ENCODE measurements at places on chromosomes 7 and 10. TPM values are rescaled to one million over a fixed set of nuclear protein-coding genes. Genes with fewer than 3 reads are reported as not detected.

DNA sequence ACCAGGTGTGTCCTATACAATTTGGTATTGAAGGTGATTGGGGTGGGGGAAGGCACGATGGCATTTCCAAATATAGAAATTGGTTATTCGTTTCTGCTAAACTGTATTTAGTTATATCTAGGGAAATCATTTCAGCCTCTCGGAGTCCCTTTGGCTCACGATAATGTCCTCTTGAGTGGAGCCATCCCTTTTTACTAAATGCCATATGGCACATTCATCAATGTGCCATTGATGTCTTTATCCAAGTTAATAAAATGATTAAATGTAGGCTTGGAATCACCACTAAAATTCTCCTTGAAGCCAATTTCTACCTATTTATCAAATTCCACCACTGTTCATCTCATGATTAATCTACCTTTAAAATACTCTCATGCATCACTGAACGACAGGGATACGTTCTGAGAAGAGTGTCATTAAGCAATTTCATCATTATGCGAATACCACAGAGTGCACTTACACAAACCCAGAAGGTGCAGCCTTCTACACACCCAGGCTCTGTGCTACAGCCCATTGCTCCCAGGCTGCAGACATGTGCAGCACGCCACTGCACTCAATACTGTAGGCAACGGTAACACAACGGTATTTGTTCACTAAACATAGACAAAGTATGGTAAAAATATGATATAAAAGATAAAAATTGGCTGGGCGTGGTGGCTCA is 219.2 kb upstream of the C7orf33 start:
- DNase-seq = no peak

The LLCFC1 gene
- polyA plus RNA-seq = 0.23 TPM

GRCh38 chr7:134458806-134459698 is at the start of gene AKR1B1:
Gene AKR1B1 (minus strand): TSS chr7:134459100. CDS start chr7:134459062, 38 bp downstream.
- DNase-seq = peak; percentile 97

- DNase-seq = no peak
Measured at GRCh38 chr10:66281327-66281726, 644.5 kb upstream of the LRRTM3 start.

The SUN3 gene
- not detected for polyA plus RNA-seq

The DNAJC2 gene
- 37.6 TPM for polyA plus RNA-seq

GRCh38 chr7:37494926-37495325 is 46.3 kb upstream of the ELMO1 start:
- no peak for DNase-seq

DNA sequence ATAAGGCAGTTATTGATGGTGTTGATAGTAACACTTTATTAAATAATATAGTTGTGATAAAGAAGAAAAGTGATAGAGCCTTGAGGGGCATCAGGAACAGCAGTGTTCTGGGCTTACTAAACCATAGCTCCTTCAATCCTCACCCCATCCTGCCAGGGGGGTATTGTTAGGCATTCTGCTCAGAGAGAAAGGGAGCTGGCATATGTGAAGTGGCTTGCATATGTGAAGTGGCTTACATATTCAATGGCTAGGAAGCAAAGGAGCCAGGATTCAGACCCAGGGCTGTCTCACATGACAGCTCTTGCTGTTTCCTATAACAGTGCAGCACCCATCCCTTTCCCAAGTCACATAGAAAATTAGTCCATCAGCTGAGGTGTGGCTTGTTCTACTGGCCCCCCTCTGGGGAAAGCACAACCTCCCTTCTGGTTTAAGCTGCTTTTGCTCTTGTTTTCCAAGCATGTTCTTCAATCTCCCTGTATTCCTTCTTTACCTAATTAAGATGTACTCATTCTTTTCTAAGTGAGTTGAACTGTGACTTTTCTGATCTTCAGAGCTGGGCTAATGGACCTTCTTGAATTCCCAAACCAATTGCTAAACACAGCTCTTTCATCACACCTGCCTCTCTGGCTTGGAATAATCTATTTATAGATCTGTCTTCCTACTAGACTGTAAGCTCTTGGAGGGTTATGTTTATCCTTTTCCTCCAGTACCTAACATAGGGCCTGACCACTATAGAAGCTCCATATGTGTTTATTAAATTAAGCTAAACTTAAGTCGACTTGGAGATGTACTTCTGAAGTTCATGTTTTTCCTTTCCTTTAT is 108.7 kb upstream of the GLI3 start:
- DNase-seq = no peak

GRCh38 chr7:17301471-17302456 is 3.3 kb downstream of the AHR start:
- peak; percentile 64 for DNase-seq

DNA sequence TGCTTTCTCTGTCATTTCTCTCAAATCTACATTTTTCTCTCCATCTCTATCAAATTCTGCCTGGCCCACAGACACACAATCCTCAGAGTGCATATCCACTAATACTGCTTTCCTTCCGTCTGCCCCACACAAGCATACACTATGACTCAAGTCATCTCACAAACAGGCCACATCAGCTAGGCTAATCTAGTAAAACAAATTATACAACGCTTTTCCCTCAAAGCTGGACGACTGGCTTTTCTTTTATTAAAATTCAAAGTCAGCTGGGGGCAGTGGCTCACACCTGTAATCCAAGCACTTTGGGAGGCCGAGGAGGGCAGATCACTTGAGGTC is 161.1 kb downstream of the FAM107B start:
- no peak for DNase-seq

The ZNF727 gene
- polyA plus RNA-seq = not detected

- DNase-seq = no peak
Measured at GRCh38 chr7:37027557-37028341, 303.5 kb upstream of the AOAH start.

- DNase-seq = no peak
Measured at GRCh38 chr7:148261996-148262688, 328.4 kb upstream of the C7orf33 start.

DNA sequence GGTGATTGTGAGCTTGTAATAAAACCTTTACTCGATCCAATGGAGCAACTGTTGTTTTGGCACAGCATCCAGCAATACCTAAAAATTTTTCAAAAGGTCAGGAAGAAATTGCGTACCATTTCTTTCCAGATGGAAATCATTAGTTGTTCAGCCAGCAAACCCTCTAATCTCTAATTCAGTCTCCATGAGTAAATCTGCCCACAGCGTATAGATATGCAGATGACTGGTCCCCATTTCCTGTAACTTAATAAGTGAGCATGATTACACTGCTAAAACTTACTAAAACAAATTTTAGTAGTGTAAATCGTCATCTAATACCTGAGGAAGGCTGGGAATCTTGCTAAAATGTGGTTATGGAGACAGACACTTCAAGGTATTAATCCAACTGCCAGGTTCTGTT is 10.6 kb downstream of the SLC25A16 start:
- no peak for DNase-seq

DNA sequence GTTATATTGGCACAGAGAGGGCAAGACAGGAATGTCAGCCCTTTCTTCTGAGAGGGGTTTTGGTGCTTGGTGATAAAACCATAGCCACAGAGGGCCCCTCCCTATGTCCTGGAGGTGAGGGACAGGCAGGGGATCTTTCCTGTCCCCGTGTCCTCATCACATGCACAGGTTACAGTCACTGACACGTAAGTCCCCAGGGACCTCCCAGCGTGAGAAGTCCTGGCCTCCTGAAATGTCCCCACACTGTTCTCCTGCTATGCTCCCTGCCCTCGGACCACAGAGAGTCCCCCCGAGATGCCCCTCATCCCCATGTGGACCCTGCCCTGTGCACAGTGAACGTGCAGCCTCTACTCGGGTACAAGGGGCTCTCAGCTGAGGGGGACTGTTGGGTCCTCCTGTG is 260.4 kb downstream of the ZMYND11 start:
- DNase-seq = no peak

The HECW1 gene
- polyA plus RNA-seq = 0.99 TPM

The AZGP1 gene
- 0.82 TPM for polyA plus RNA-seq

The CDK14 gene
- polyA plus RNA-seq = 23.7 TPM

- DNase-seq = peak; percentile 54
Measured at GRCh38 chr7:151838861-151839381, 38.0 kb downstream of the PRKAG2 start.

DNA sequence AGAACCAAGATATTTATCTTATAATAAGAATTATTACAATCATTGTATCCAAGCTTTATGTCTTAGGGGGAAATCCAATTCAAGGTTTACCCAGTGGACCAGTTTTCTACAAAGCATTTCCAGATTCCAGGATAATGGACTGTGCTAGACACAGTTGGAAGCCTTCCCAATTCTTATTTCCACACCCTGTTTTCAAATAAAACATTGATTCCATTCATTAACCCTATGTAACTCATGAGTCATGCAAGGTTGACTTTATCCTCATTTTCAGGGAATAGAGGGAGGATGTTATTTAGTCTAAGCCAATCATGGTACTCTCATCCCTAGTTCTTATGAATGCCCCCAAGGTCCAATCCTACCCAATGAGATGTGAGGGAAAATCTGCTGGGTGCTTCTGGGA is 145.7 kb downstream of the RNLS start:
- DNase-seq = no peak

- no peak for DNase-seq
Measured at GRCh38 chr7:154096-154799, 38.1 kb upstream of the FAM20C start.

DNA sequence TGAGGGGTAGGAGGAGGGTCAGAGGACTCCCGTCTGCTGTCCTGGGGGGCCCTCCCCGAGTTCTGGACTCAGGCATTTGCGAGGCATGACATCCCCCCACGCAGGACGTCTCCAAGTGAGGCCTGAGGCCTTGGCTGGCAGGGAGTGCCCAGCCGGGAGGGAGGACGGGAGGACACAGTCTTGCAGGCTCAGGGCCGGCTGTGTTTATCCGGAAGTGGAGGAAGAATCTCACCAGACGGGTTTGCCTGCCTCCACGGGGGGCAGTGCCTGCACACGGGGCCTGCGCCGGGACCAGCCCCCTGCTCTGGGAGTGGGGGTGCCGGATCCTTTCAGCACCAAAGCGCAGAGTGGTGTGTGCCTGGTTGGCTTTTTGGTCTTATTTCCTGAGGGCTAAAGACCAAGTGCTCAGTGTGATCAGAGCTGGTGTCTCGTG is 10.9 kb downstream of the PWWP2B start:
- DNase-seq = no peak

DNA sequence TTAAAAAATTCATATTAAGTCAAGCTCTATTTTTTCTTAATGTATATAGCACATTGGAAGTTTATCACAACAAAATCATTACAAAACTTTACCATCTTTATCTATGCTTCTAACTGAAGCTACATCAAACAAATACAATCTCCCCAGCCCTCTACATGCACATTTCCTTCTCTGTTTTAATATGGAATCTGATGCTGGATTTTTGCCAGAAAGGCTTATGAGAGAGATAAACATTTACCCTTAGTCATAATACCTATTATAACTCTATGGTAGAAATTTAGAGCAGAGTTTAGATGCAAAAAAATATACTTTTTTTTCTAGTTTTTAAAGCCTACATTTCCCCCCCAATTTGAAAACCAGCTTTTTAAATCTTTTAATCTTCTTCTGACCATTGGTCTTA is 1198.6 kb downstream of the GATA3 start:
- peak; percentile 13 for DNase-seq

GRCh38 chr7:137167609-137168008 is 175.9 kb downstream of the PTN start:
- DNase-seq = no peak

DNA sequence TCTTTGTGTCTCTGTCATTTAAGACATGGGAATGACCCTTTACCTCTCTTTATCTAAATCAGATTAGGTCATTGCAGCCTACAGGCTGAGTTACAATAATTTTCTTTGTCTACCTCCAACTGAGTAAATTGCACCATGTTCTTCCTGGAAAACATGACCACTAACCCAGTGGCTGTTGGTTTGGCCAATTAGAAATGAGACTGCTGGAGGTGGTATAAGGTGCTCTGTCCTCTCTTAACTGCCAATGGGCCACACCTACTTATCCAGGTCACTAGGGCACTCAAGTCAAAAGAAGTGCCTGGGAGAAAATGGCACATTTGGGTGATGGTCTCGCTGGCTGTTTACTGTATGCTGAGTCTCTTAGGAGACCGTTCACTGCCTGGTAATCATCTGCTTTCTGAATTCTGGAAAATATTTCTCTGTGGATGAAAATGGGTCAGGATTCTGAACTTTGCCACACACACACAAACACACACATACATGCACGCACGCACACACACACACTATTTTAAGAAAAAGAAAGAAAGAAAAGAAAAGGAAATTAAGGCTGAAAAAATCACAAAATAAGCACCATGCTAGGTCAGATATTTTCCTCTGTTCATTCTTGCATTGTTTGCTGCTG is 16.4 kb downstream of the STAMBPL1 start:
- DNase-seq = no peak

Measured in muscle of leg (tissue), 16 donors.